Gastroesophageal sphincter (tissue), 4 donors: ENCODE measurements at places on chromosomes 3 and 15. TPM values are rescaled to one million over a fixed set of nuclear protein-coding genes. Genes with fewer than 3 reads are reported as not detected.

The CELSR3 gene
- total RNA-seq, result 0.78 TPM

The SNURF gene
- total RNA-seq, result 8.3 TPM

The EPHB1 gene
- 0.81 TPM for total RNA-seq

The GPR149 gene
- total RNA-seq, result not detected

- ATAC-seq, result no peak
Measured at GRCh38 chr3:88291486-88291885, 141.7 kb downstream of the C3orf38 start.

GRCh38 chr3:110910346-110910955, 161.2 kb upstream of the NECTIN3 start:
- no peak for ATAC-seq

GRCh38 chr15:95375281-95375680, 955.2 kb upstream of the NR2F2 start:
- no peak for ATAC-seq

DNA sequence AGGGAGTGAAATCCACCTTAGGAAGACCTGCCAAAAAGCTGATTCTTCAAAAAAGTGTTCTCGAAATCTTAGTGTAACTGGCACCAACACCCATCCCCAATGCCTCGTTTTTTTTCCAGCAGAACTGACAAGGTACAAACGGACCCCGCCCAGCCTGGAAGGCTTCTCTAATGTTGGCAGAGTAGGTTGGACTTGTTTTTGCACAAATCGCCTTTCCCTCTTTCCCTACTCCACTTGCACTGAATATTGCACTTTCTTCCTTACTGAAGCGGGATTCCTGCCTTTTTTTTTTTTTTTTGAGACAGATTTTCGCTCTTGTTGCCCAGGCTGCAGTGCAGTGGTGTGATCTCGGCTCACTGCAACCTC, 544 bp upstream of the TIMMDC1 start:
- ATAC-seq, result no peak

GRCh38 chr3:68207327-68207726, 552.9 kb upstream of the SUCLG2 start:
- no peak for ATAC-seq

DNA sequence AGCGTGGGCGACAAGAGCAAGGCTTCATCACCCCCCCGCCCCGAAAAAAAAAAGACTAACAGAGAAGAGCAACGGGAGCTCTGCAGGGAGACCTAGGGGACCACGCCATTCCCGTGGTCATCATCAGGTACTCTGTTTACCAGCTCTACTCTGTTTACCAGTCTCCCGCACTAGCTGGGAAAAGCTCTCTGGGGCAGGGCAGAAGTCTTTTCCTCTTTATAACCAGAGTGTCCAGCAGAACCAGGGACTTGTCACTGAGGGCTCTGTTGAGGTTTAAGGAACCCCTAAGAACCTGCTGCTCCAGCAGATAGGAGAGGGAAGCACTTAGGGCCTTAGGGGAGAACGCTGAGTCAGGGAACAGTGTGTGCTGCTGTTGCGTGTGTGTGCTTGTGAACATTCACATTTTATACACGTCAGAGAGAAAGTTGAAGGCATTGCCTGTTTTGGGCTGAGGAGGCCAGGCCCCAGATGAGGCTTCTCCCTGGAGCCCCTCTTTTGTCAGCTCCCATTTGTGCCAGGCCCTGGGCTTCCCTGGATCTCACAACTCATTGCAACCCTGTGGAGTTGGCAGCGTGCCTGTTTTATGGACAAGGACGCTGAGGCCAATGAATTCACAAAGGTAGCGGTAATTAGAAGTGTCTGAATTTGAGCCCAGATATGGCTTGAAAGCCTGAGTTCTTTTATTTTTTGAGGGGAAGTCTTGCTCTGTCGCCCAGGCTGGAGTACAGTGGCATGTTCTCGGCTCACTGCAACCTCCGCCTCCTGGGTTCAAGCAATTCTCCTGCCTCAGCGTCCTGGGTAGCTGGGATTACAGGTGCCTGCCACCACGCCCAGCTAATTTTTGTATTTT, 24.2 kb upstream of the ERICH6 start:
- ATAC-seq, result peak; percentile 80

DNA sequence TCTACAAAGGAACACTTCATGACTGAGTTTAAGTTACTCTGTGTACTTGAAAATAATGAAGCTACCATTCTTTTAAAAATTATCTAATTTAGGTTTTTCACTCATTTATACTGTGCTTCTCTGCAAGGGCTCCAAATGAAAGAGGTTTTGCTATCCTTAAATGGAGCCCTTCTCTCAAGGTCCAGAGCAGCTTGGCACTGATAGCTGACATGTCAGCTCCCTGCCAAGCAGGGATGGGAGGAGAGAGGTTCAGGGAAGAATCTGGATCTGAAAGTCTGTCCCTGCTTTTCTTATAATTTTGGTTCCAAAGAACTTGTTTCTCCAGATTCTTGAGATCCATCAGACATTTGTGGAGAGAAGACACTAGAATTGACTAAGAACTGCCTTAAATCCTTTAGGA, 39.1 kb downstream of the MRPS11 start:
- ATAC-seq, result no peak
